Left colon (tissue), 2 donors: ENCODE measurements at places on chromosomes 5 and 9. TPM values are rescaled to one million over a fixed set of nuclear protein-coding genes. Genes with fewer than 3 reads are reported as not detected.

The NEUROG1 gene
- not detected for total RNA-seq

- DNase-seq: no peak
These were observed 12.8 kb downstream of the CCNI2 start for GRCh38 chr5:132760049-132760420.

The PCDHB7 gene
- 0.34 TPM for total RNA-seq

- DNase-seq: no peak
These were observed 17.1 kb downstream of the RGS3 start for GRCh38 chr9:113480612-113481011.

The AHRR gene
- total RNA-seq: 3.3 TPM
